ENCODE measurements at places on chromosomes 12 and 14.
A peak's percentile ranks its signal among the peaks of the same experiment; 100 is the strongest.

DNA sequence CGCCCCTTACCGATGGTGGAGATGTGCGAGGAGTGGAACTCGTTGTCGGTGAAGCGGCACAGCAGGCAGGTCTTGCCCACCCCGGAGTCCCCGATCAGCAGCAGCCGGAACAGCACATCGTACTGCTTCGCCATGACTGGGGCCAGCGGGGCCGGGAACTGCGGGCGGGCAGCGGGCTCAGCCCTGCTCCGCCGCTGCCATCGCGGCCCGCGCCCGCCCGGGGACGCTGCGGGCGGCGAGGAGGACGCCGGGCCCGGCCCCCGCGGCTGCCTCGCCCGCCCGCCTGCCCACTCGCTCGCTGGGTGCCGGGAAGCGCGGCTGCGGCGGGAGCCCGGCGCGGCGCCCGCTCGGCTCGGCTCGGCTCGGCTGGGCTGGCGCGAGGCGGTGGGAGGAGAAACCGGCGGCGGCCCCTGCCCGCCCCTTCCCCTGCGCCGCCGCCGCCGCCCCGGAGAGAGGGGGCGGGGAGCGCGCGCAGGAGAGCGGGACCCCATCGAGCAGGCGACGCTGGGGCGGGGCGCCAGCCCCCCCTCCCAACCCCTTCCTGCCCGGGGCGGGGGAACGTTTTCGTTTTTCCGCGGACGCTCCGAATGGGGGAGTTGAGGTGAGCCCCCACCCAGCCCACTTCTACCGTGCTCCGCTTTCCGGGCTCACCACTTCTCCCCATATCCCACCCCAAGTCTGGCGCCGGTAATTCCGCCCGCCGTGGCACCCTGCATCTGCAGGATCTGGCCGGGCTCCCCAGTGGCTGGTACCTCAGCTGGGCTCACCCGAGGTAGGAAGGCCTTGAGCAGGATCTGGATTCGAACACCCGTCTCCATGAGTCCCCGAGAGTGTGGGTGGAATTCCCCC lies at the start of gene RAB15:
TSS of gene RAB15 (minus strand) at position 394 of the 849 bp plus-strand sequence. CDS start at position 134, 260 bp downstream.
- no peak for DNase-seq

GRCh38 chr12:31018106-31018789 lies 55.4 kb upstream of the DDX11 start:
- DNase-seq: no peak

DNA sequence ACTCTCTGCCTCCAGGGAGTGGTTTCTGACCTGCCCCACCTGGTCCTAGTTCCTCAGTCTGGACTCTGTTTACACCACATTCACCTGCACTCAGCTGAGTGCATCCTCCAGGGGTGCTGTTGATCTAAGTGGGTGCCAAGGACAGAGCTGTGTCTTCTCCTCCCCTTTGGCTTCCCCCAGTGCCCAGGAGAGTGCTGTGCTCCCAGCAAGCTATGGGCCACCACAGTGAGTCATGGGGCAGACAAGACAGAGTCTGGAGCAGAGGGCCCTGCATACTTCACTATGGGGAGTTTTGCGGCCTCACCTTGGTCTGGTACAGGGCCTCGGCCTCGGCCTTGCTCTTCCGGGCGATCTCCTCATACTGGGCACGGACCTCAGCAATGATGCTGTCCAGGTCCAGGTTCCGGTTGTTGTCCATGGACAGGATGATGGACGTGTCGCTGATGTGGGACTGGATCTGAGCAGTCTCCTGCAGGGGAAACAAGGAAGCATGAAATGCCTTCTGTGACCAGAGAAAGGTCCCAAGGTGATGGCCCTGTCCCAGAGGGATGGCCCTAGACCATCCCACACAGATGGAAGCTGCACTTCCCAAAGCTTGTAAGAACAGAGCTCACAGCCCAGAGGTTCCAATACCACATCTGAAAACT lies 4.9 kb downstream of the KRT73 start:
- DNase-seq: no peak

GRCh38 chr14:69705706-69706105 lies 61.2 kb upstream of the SRSF5 start:
- DNase-seq: no peak

DNA sequence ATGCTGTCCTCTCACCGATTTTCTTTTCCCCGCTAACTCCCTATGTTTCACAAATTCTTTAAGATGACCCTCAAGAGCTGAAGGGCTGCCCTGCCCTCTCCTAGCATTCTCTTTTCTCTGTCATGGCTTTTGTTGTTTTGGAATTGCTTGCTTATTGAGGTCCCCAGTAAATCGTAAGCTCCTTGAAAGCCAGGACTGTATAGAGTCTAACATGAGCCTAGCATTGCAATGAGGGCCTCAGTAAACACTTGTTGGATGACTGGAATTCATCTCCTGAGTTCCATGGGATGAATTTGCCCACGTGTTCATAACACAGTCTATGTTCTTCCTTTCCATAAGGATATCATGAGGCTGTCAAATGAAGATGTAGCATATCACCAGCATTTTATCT lies 92.2 kb downstream of the APAF1 start:
- DNase-seq: no peak

- no peak for DNase-seq
Measured at GRCh38 chr14:101789222-101789621, 27.7 kb downstream of the PPP2R5C start.

DNA sequence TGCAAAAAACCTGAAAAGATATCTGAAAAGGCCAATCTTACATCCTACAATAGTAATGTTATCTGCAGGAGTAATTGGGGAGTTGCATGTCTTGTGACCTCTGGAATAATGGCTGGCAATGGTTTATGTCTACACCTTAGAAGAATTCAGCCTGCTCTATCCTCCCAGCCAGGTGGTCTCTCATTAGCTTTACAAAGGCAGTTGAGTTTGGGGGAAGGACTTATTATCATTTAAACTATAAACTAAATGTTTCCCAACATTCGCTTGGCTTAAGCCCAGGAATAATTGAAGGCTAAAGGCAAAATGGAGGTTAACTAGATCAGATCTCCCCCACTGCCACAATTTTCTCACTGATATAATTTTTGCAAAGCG lies 158.4 kb upstream of the SFSWAP start:
- no peak for DNase-seq

- DNase-seq: no peak
Measured at GRCh38 chr12:92524489-92524888, 178.3 kb upstream of the PLEKHG7 start.

- no peak for DNase-seq
Measured at GRCh38 chr14:98984719-98985041, 287.3 kb downstream of the BCL11B start.

DNA sequence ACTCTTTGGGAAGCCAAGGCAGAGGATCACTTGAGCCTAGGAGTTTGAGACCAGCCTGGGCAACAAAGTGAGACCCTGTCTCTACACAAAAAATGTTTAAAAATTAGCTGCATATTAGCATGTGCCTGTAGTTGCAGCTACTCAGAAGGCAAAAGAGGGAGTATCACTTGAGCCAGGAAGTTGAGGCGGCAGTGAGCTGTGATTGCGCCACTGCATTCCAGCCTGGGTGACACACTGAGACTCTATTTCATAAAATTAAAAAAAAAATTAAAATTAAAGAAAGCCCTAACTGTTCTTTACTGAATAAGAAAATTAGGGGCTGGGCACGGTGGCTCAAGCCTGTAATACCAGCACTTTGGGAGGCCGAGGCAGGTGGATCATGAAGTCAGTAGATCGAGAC lies 27.0 kb downstream of the SENP1 start:
- DNase-seq: peak; percentile 65

- DNase-seq: no peak
Measured at GRCh38 chr14:88005978-88006851, 1.3 kb downstream of the GPR65 start.

Data from fibroblast of gingiva (primary cell).